ENCODE measurements at places on chromosomes 5 and 9.

- DNase-seq = no peak
Measured at GRCh38 chr9:1962122-1962521, 53.0 kb upstream of the SMARCA2 start.

- no peak for DNase-seq
Measured at GRCh38 chr9:2198956-2199635, 183.9 kb downstream of the SMARCA2 start.

DNA sequence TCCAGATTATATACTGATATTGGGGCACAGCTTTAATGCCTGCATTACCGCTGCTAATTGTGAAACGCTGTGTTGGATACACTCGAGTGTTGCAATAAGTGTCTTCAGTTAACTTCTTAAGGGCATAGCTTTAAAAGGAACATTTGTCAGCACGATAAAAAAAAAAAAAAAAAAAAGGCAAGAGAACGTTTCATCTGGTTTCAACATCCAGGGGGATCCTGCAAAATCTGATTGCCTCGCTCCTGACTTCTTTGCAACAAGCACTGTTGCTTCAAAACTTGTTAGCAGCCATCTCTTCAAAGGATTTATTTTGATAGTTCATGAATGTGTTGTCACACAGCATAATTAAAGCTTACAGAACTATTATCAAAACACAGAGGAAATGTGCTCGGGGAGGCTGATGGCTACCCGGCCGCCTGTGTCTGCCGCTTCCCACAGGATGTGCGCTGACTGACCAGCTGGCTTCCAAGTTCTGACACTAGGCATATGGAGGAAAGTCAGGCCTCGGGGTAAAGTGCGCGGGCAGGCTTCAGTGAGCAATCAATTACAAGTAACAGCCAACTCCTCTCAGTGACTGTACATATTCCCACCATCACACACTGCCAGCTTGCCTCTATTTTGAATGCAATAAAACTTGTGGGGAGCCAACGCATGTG lies 77.7 kb downstream of the EBF1 start:
- DNase-seq = no peak

- peak; percentile 32 for DNase-seq
Measured at GRCh38 chr5:82164977-82165713, 113.0 kb downstream of the RPS23 start.

- no peak for DNase-seq
Measured at GRCh38 chr5:83417884-83418283, 53.7 kb upstream of the VCAN start.

- no peak for DNase-seq
Measured at GRCh38 chr5:107378218-107378899, 292.4 kb downstream of the EFNA5 start.

- DNase-seq = no peak
Measured at GRCh38 chr9:108720191-108720642, 135.6 kb downstream of the ACTL7B start.

- DNase-seq = no peak
Measured at GRCh38 chr9:8610256-8610655, 810.7 kb upstream of the DMAC1 start.

- DNase-seq = no peak
Measured at GRCh38 chr9:89641980-89642379, 37.2 kb downstream of the GADD45G start.

DNA sequence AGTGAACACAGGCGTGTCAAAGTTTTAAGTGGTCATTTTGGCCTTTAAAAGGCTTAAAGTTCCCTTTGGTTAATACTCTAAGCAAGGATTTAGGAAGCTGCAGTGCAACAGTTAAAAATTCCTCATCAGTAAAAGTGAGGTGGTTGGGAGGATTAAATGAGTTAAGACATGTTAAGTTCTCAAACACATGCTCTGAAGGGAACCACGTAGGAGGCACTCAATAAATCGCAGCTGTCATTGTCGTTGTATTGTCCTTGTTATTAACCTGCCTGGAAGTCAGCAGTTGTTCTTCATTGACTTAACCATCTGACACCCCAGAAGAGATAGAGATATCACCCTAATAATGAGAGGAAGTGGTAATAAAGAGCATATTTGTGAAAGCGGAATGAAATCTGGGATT lies 247.5 kb downstream of the MARCHF11 start:
- no peak for DNase-seq

DNA sequence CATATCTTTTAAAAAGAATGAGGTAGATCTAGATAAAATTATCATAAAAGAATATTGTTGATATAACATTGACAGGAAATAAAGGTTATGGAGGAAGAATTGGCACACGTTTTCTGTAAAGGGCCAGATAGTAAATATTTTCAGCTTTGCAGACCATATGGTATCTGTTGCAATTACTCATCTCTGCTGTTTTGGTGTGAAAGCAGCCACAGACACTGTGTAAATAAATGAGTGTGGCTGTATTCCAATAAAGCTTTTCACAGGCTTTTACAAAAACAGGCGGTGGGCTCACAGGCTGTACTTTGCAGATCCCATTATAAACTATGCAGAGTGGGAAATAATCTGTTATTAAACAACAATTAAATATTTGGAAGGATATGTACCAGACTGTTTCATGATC lies 87.4 kb downstream of the SGCD start:
- DNase-seq = no peak

GRCh38 chr5:105565531-105565930 lies 2002.9 kb upstream of the NUDT12 start:
- no peak for DNase-seq

GRCh38 chr9:36192196-36192595 lies 1.5 kb downstream of the CLTA start:
- DNase-seq = peak; percentile 61

- no peak for DNase-seq
Measured at GRCh38 chr5:175556794-175557193, 78.4 kb downstream of the SFXN1 start.
